ENCODE measurements at places on chromosomes 16 and 17.

GRCh38 chr16:11312718-11313492, 31.8 kb upstream of the PRM1 start:
- H3K27ac ChIP-seq: peak overlapping the region; percentile 50
- H3K36me3 ChIP-seq: no peaks in the 10 kb centered on the region
- no peak overlapping the region for H3K4me3 ChIP-seq
- no peak for DNase-seq
- H3K27me3 ChIP-seq: no peaks in the 10 kb centered on the region
- peaks cover 50% of the 10 kb centered on the region for H3K4me1 ChIP-seq

GRCh38 chr16:71383054-71383773, 24.7 kb downstream of the CALB2 start:
- peaks cover 52% of the 10 kb centered on the region for H3K27me3 ChIP-seq
- peaks cover 7% of the 10 kb centered on the region for H3K4me1 ChIP-seq
- DNase-seq: no peak
- H3K4me3 ChIP-seq: no peak overlapping the region
- H3K36me3 ChIP-seq: no peaks in the 10 kb centered on the region

GRCh38 chr17:55458978-55459377, 37.3 kb upstream of the MMD start:
- H3K4me1 ChIP-seq: peaks cover 28% of the 10 kb centered on the region
- peaks cover 16% of the 10 kb centered on the region for H3K27me3 ChIP-seq
- peak overlapping the region; percentile 33 for H3K27ac ChIP-seq
- no peaks in the 10 kb centered on the region for H3K36me3 ChIP-seq

GRCh38 chr17:35147375-35147905, at the start of gene UNC45B:
UNC45B (plus strand) TSS chr17:35147817; CDS start chr17:35148264, 447 bp downstream.
- H3K4me3 ChIP-seq: no peak within 1 kb of the TSS
- H3K36me3 ChIP-seq: no peaks in the 10 kb centered on the region
- no peaks in the 10 kb centered on the region for H3K27me3 ChIP-seq
- no peak within 1 kb of the TSS for H3K27ac ChIP-seq

DNA sequence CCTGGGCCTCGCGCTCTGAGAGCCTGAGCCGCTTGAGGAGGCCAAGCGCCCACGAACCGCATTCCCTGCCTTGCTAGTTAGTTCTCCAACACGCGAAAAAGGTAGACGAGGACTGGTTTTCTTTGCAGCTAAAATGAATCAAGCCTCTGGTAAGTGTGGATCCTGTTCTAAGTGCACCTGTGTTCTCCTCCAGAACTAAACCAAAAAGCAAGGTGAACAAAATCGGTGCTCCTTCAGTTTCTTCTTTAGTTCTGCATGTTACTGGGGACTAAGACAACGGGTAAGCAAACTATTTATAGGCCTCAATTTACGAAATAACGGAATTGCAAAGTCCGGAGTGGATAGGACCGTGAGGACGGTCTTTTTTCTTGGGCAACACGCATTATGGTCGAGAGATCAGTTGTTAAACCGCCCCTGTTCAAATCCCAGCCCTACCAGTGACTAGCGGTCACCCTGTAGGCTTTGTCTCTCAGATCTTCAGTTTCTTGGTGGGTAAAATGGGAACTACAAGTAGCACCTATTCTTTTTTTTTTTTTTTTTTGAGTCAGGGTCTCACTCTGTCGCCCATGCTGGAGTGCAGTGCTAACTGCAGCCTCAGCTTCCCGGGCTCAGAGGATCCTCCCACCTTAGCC, 993 bp upstream of the ANKRD11 start:
- DNase-seq: no peak
- H3K36me3 ChIP-seq: peaks cover 45% of the 10 kb centered on the region
- peak overlapping the region; percentile 87 for H3K4me3 ChIP-seq
- peak overlapping the region; percentile 96 for H3K27ac ChIP-seq
- no peaks in the 10 kb centered on the region for H3K27me3 ChIP-seq

GRCh38 chr16:87806641-87807546, 41.1 kb upstream of the KLHDC4 start:
- peak; percentile 76 for DNase-seq
- peaks cover 3% of the 10 kb centered on the region for H3K27me3 ChIP-seq
- H3K4me1 ChIP-seq: peaks cover 39% of the 10 kb centered on the region
- H3K4me3 ChIP-seq: peak overlapping the region; percentile 83
- peaks cover 3% of the 10 kb centered on the region for H3K36me3 ChIP-seq

GRCh38 chr17:13984956-13985355, 84.3 kb upstream of the COX10 start:
- no peak overlapping the region for H3K4me3 ChIP-seq
- no peak overlapping the region for H3K27ac ChIP-seq
- H3K27me3 ChIP-seq: no peaks in the 10 kb centered on the region
- H3K4me1 ChIP-seq: no peaks in the 10 kb centered on the region

GRCh38 chr17:29390851-29391631, 878 bp downstream of the TAOK1 start:
- DNase-seq: peak; percentile 42
- H3K27me3 ChIP-seq: no peaks in the 10 kb centered on the region
- peaks cover 40% of the 10 kb centered on the region for H3K4me1 ChIP-seq
- H3K4me3 ChIP-seq: peak overlapping the region; percentile 86
- H3K36me3 ChIP-seq: peaks cover 44% of the 10 kb centered on the region

GRCh38 chr17:30210366-30210765, 25.1 kb downstream of the SLC6A4 start:
- no peaks in the 10 kb centered on the region for H3K36me3 ChIP-seq
- H3K27ac ChIP-seq: no peak overlapping the region
- H3K4me3 ChIP-seq: no peak overlapping the region
- DNase-seq: no peak
- peaks cover 18% of the 10 kb centered on the region for H3K27me3 ChIP-seq
- H3K4me1 ChIP-seq: peaks cover 3% of the 10 kb centered on the region

- peaks cover 77% of the 10 kb centered on the region for H3K36me3 ChIP-seq
- no peak overlapping the region for H3K4me3 ChIP-seq
- peak overlapping the region; percentile 57 for H3K27ac ChIP-seq
- H3K27me3 ChIP-seq: no peaks in the 10 kb centered on the region
- peaks cover 32% of the 10 kb centered on the region for H3K4me1 ChIP-seq
Observed at GRCh38 chr17:16190703-16191360, 24.5 kb downstream of the NCOR1 start.

GRCh38 chr17:7745748-7746470, 28.4 kb downstream of the DNAH2 start:
- no peak overlapping the region for H3K27ac ChIP-seq
- DNase-seq: no peak
- peaks cover under 1% of the 10 kb centered on the region for H3K27me3 ChIP-seq

- no peak for DNase-seq
- peaks cover 9% of the 10 kb centered on the region for H3K27me3 ChIP-seq
- H3K27ac ChIP-seq: no peak overlapping the region
- H3K4me1 ChIP-seq: peaks cover 33% of the 10 kb centered on the region
Observed at GRCh38 chr16:85607321-85607765, 5.8 kb upstream of the GSE1 start.

GRCh38 chr17:31696703-31697325, 162.2 kb downstream of the COPRS start:
- H3K27me3 ChIP-seq: peaks cover 5% of the 10 kb centered on the region
- no peak for DNase-seq
- H3K4me1 ChIP-seq: no peaks in the 10 kb centered on the region
- no peak overlapping the region for H3K27ac ChIP-seq
- H3K4me3 ChIP-seq: no peak overlapping the region

GRCh38 chr17:69477903-69478266, 63.4 kb downstream of the MAP2K6 start:
- H3K27ac ChIP-seq: no peak overlapping the region
- H3K27me3 ChIP-seq: no peaks in the 10 kb centered on the region
- peaks cover 13% of the 10 kb centered on the region for H3K4me1 ChIP-seq
- no peak for DNase-seq

- H3K4me3 ChIP-seq: no peak overlapping the region
- H3K36me3 ChIP-seq: no peaks in the 10 kb centered on the region
- DNase-seq: no peak
- no peaks in the 10 kb centered on the region for H3K27me3 ChIP-seq
- H3K4me1 ChIP-seq: no peaks in the 10 kb centered on the region
- H3K27ac ChIP-seq: no peak overlapping the region
Observed at GRCh38 chr16:52095471-52095870, 451.5 kb downstream of the TOX3 start.

- H3K27me3 ChIP-seq: no peaks in the 10 kb centered on the region
- H3K4me1 ChIP-seq: peaks cover 58% of the 10 kb centered on the region
- DNase-seq: peak; percentile 50
- H3K36me3 ChIP-seq: peaks cover 94% of the 10 kb centered on the region
- peak overlapping the region; percentile 54 for H3K4me3 ChIP-seq
Observed at GRCh38 chr17:48055531-48056245, 7.5 kb downstream of the NFE2L1 start.

DNA sequence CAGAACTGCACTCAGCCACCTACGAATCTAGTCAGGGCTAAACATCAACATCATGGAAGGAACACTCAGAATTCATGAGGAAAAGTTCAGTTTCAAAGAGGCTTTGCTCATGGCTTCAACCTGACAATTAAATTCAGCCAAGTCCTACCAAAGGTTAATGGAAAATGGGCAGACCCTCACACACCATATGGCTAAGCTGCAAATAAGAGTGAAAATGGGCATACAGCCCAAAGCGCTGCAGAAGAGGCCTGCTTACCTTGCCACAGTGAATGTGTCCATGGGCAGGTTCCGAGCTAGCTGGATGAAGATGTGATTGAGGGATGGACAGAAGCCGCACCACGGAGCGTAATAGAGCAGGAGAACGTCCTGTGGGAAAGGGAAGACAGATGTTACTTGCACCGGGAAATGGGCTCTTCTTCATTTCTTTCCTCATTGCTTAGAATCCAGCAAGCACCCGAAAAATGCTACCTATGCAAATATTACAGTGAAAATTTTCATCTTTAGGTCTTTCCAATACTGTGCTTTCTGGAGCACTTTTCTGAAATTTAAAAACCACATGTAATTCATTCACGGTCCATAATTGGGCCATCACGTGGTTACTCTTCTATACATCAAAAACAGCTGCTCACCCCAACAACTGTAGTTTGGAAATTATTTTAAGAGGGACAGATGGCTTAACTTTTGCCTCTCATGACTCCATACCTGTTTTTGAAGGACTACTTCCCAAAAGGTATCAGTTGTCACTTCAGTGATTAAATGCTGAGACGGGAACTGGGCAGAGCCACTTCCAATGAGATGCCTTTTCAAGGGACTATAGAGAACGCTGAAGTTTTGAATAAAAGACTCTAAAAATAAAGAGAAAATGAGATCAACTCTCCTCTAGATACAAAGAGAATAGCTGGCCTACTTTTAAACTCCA, 19.6 kb downstream of the SNN start:
- no peak overlapping the region for H3K4me3 ChIP-seq
- peaks cover 33% of the 10 kb centered on the region for H3K4me1 ChIP-seq
- H3K27me3 ChIP-seq: no peaks in the 10 kb centered on the region
- peak overlapping the region; percentile 61 for H3K27ac ChIP-seq
- peaks cover 96% of the 10 kb centered on the region for H3K36me3 ChIP-seq

DNA sequence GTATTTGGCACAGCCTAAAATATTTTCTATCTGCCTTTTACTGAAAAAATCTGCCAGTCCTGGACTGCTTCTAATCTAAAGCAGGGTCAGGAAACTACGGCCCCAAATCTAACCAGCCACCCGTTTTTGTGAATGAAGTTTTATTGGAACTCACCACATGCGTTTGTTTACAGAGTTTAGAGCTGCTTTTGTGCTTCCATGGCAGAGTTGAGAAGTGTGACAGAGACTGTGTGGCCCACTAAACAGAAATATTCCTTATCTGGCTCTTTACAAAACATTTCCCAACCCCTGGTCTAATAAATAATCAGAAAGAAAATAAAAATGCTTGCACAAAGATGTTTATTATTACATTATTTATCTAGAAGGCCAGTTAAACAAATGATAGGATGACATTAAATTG, 110.2 kb downstream of the COPRS start:
- DNase-seq: no peak
- peaks cover 17% of the 10 kb centered on the region for H3K27me3 ChIP-seq
- H3K27ac ChIP-seq: no peak overlapping the region
- H3K4me3 ChIP-seq: no peak overlapping the region
- no peaks in the 10 kb centered on the region for H3K36me3 ChIP-seq

- no peaks in the 10 kb centered on the region for H3K4me1 ChIP-seq
- H3K27ac ChIP-seq: no peak overlapping the region
- no peaks in the 10 kb centered on the region for H3K27me3 ChIP-seq
Observed at GRCh38 chr17:6526362-6527152, 29.8 kb downstream of the PITPNM3 start.

DNA sequence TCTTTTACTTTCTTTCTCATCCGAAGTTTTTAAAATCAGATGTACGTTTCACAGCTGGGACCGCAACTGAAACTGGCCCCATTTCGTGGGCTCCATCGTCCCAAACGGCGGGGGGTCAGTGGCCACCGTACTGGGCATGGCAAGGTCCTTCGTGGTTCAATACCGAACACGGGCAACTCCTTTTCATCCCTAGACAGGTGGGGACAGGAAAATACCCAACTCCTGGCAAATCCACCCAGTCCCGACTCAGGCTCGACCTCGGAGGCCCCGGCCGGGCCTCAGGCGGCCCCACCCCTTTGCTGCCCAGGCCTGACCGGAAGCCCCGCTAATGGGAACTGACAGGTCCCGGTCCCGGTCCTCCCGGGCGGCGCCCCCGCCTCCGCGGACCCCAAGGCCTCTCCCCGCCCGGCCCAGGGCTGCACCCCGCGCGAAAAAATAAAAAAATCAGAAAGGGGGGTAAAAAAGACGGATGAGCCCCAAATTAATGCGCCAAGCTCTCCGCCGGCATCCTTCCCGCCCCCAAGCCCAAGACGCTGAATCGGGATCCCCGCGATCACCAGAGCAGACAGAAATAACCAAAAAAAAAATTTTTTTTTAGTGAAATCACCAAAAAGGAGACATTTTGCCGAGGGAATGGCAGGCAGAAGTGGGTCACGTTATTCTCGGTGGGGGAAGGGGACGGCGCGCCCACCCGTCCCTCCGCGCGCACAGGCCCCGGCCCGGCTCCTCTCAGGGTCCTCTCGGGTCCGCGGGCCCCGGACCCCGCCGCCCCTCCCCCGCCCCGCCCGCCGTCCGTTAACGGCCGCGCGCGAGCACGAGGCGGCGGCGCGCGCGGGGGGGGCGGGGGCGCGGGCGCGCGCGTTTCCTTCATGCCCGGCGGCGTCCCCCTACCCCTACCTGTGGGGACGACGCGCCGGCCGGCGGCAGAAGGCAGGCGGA, 562 bp downstream of the ZC3H7A start:
- peaks cover 53% of the 10 kb centered on the region for H3K36me3 ChIP-seq
- no peaks in the 10 kb centered on the region for H3K27me3 ChIP-seq
- H3K4me3 ChIP-seq: peak overlapping the region; percentile 89
- DNase-seq: peak; percentile 54
- peak overlapping the region; percentile 94 for H3K27ac ChIP-seq
- H3K4me1 ChIP-seq: peaks cover 76% of the 10 kb centered on the region

DNA sequence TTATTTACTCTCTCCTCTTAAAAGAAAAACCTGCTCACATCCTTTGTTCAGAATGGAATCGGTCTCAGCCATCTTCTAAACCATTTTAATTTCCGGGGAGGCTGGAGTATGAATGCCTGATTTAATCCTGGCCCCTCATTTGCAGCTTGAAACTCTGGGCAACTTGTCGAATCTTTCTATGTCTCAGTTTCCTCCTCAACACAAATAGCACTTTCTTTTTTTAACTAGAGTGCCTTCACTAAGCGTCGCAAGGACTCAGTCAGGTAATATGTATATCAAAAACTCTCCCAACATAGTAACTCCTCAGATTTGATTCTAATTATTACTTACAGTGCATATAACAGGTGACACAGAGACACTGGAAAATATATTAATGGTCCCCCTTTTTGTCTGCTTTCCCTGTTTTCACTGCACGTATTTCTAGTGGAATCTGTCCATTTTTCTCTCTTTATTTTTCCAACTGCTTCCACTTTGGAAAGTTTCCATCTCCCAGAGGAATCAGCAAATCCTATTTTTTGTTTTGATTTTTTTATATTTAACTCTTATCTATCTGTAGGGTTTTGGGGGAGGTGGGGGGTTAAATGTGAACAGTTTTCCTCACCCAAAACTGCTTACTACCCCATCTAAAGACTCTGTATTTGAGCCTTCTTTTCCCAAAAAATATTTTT, 18.6 kb downstream of the SNN start:
- peak overlapping the region; percentile 53 for H3K27ac ChIP-seq
- H3K27me3 ChIP-seq: no peaks in the 10 kb centered on the region
- no peak for DNase-seq
- H3K4me1 ChIP-seq: peaks cover 43% of the 10 kb centered on the region
- H3K36me3 ChIP-seq: peaks cover 97% of the 10 kb centered on the region

Data from activated T-cell treated with anti-CD3 and anti-CD28 coated beads, Interleukin-2, amount 50 U/mL, for 24 hours (primary cell).